Natural killer cell (primary cell): ENCODE measurements at places on chromosomes 5 and 9. TPM values are rescaled to one million over a fixed set of nuclear protein-coding genes. Genes with fewer than 3 reads are reported as not detected.
A peak's percentile ranks its signal among the peaks of the same experiment; 100 is the strongest.

The ENTREP1 gene
- not detected for total RNA-seq

GRCh38 chr5:122999947-123000563 is 36.5 kb downstream of the PPIC start:
- H3K27me3 ChIP-seq = no peaks in the 10 kb centered on the region
- no peak overlapping the region for H3K4me3 ChIP-seq
- H3K36me3 ChIP-seq = no peaks in the 10 kb centered on the region
- peak; percentile 47 for DNase-seq
- no peaks in the 10 kb centered on the region for H3K4me1 ChIP-seq
- H3K27ac ChIP-seq = no peak overlapping the region

DNA sequence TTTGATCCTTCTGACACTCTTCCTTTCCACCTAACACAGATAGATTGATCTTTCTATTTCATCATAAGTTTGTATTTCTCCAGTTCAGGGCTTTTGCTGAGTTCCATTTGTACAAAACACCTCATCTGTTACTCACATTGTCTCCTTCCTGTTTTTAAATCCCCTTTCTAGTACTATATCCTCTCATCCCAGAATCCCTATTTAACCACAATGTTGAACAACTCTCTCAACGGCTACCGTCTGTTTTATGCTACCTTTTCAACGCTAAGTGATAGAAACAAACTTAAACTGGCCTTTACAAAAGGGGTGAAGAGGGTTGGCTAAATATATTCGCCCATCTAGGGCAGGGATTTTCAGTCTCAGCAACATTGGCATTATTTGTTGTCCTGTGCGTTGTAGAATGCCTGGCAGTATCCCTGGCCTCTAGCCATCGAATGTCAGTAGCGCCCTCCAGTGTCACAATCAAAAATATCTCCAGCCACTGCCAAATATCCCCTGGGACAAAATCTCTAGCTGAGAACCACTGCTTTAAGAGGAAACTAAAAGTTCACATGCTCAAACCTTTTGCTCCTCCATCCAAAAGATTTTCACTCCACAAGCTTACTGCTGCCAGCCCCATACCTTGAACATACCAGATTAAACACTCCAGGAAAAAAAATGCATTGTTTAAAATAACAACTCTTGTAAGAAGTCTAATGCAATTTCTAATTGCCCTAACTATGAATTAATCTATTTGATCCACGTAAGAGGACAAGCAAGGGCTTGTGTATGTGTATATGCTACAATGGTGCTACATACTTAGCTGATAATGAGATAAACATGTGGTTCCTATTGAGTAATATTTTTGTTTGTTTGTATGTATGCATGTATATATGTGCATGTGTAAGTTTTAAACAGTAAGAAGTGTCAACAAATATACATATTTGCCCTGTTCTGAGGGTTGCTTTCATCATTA is 344.0 kb downstream of the PTPRD start:
- H3K4me1 ChIP-seq = no peaks in the 10 kb centered on the region
- H3K36me3 ChIP-seq = no peaks in the 10 kb centered on the region
- DNase-seq = no peak
- H3K4me3 ChIP-seq = no peak overlapping the region
- no peak overlapping the region for H3K27ac ChIP-seq

DNA sequence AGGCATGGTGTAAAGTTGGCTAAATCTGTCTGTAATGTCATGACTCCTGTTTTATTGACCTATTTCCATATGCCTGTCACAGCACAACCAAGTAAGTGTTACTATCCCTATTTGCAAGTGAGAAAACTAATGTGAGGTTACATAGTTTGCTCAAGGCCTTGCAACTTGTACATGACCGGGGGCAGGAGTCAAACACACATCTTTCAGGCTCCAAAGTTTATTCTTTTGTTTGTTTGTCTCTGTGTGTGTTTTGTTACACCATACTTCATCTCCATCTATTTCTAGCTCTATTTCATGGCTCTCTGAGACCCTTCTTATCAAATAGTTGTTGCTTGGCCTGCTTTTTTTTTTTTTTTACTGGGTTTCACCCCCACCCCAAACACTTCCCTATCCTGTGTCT is 70.2 kb downstream of the CMYA5 start:
- no peaks in the 10 kb centered on the region for H3K27me3 ChIP-seq
- no peaks in the 10 kb centered on the region for H3K4me1 ChIP-seq
- no peak for DNase-seq
- no peak overlapping the region for H3K27ac ChIP-seq

- H3K4me1 ChIP-seq = no peaks in the 10 kb centered on the region
- H3K36me3 ChIP-seq = no peaks in the 10 kb centered on the region
- H3K4me3 ChIP-seq = no peak overlapping the region
- no peak for DNase-seq
Observed at GRCh38 chr9:97524424-97524823, 23.0 kb downstream of the TMOD1 start.

- no peak overlapping the region for H3K27ac ChIP-seq
- H3K4me1 ChIP-seq = no peaks in the 10 kb centered on the region
- H3K27me3 ChIP-seq = peaks cover 4% of the 10 kb centered on the region
Observed at GRCh38 chr5:65113771-65114170, 345.0 kb downstream of the CWC27 start.

DNA sequence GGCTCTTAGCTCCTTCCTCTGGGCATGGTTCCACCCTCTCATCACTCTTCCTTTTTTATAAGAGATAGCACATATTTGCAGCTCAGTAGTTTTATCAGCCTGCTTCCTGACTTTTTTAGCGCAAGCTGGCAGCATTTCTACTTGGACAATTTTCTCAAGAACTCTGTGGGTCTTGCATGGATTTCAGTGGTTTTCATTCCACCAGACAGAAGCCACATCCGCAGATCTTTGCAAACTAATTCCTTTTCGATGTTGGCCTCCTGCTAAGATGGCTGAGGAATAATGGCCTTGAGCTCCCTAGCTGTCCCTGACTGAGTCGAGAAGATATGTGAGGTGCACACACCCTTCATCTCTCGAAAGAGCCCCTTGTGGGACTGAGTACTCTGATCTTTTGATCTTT is 49.5 kb downstream of the GALNT12 start:
- no peaks in the 10 kb centered on the region for H3K27me3 ChIP-seq
- H3K27ac ChIP-seq = no peak overlapping the region
- no peak overlapping the region for H3K4me3 ChIP-seq
- H3K36me3 ChIP-seq = no peaks in the 10 kb centered on the region
- DNase-seq = no peak

GRCh38 chr5:169022718-169023117 is 278.2 kb downstream of the SLIT3 start:
- no peaks in the 10 kb centered on the region for H3K36me3 ChIP-seq
- no peak overlapping the region for H3K27ac ChIP-seq
- H3K4me1 ChIP-seq = no peaks in the 10 kb centered on the region
- H3K27me3 ChIP-seq = no peaks in the 10 kb centered on the region
- DNase-seq = no peak
- H3K4me3 ChIP-seq = no peak overlapping the region
